ENCODE measurements at places on chromosomes 5 and 9.

GRCh38 chr5:33441241-33442177 lies 744 bp downstream of the TARS1 start:
- peak; percentile 77 for DNase-seq

GRCh38 chr9:27943501-27943900 lies 370.2 kb upstream of the C9orf72 start:
- no peak for DNase-seq

DNA sequence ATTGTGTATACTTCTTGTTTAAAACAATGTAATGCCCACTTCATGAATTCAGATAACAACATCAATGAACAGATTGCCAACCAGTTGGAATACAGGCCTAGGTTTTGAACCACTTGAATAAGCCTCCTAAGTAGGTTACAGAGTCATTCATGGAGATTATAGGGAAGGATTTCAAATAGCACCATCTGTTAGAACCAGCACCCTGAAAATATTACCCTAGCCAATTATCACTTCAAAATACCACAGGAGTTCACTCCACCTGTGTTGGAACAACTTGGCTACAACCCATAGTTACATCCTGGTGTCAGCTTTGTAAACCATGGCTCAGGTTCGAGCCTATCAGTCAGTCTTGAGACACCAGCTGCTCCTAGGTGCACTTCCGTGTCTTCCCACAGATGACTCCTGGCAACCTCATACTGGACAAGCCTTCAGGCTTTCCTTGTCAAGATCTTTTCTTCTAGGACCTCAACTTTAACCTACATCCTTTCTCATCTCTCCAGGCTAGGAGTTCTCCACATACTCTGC lies 350.0 kb downstream of the DEPDC1B start:
- no peak for DNase-seq

GRCh38 chr5:143019157-143019556 lies 249.0 kb downstream of the ARHGAP26 start:
- DNase-seq: no peak

DNA sequence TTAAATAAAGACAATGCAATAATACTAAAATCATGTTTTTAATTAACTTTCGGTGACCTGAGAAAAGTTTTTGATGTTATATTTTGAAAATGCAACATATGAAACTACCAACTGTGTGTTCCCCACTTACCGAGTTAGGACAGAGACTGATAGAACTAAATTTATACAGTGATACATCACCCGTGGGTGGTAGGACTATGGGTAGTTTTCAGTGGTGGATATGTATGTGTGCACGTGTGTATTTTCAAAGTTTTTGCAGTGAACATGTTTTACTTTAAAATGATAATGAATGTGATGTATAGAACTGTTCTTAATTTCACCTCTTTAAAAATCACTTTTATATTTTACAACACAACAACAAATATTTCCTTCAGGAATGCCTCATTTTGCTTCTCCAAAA lies 25.0 kb upstream of the ACO1 start:
- DNase-seq: no peak

GRCh38 chr5:112004867-112005622 lies 248.1 kb upstream of the NREP start:
- DNase-seq: no peak

- no peak for DNase-seq
Measured at GRCh38 chr5:67009028-67009427, 187.6 kb downstream of the CD180 start.

- no peak for DNase-seq
Measured at GRCh38 chr5:157602505-157602904, 26.9 kb upstream of the ADAM19 start.

DNA sequence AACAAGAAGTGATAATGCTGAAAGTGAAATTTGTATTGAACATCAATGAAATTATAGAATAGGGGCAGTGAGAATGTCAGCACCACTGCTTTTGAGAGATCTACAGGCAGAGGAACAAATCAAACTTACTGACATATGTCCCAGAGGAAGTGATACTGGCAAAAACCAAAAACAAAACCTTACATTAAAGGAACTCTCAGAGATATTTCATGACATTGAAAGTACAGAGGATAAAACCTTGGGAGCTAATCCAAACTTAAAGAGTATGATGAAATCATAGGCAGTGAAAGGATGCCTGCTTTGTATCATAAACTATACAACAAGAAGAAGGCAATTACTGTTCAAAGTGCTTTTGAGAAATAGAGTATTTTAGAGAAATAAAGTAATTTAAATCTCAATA lies 90.4 kb upstream of the SV2C start:
- no peak for DNase-seq

DNA sequence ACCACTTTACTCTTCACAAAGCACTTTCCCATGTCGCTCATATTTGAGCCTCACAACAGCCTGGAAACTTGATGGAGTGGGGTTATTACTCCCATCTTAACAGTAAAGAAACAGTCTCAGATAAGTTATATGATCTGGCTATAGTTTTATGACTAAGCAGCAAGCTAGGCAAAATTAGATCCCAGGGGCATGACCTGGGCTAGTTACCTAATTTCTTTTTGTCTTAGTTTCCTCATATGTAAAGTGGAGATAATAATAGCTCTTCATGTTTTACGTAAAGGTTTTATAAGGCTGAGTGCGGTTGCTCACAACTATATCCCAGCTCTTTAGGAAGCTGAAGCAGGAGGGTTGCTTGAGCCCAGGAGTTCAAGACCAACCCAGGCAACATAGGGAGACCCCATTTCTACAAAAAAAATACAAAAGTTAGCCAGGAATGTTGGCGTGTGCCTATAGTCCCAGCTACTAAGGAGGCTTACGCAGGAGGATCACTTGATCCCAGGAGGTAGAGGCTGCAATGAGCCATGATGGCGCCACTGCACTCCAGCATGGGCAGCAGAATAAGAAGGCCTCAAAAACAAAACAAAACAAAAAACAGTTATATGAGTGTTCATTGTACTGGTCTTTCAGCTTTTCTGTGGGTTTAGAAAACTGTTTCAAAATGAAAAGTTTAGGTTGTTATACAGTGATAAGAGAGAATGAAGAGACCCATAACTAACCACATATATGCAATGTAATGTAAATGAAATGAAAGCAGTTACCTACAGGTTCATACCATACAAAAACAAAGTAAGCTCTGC lies 6.5 kb upstream of the PLIN2 start:
- no peak for DNase-seq

GRCh38 chr9:137433916-137434431 lies 7.2 kb downstream of the ENTPD8 start:
- no peak for DNase-seq

DNA sequence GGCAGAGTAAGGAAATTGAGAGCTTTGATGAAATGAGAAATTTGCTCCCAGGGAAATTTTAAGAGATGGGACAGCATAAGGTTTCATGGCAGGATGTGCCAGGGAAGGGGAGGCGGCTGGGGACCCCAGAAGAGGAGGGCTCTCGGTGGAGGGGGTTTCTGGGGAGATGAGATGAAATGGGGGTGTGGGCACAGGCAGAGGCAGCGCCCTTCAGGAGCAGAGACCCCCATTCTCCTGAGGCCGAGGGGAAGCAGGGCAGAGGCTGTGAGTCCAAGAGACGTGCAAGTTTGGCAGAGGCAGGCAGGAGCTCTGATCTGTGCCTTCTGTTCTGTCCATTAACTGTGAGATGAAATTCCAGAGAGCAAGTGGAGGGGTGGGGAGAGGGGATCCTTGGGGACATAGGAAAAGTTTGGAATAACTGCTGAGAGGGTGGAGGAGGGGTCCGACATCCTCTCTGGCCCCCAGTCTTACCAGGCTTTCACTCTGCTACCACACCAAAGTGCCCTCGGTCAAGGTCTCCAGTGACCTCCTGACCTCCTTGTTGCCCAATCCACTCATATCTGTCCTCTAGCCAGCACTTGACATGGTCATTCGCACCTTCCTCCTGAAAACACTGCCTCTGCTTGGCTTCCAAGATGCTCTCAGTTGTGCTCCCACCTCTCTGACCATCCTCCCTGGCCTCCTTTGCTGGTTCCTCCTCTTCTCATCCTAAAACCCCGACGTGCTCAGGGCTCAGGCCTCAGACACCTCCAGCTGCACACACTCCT lies 108.1 kb upstream of the MVB12B start:
- DNase-seq: no peak

GRCh38 chr5:102901424-102902134 lies 146.5 kb downstream of the PAM start:
- no peak for DNase-seq

DNA sequence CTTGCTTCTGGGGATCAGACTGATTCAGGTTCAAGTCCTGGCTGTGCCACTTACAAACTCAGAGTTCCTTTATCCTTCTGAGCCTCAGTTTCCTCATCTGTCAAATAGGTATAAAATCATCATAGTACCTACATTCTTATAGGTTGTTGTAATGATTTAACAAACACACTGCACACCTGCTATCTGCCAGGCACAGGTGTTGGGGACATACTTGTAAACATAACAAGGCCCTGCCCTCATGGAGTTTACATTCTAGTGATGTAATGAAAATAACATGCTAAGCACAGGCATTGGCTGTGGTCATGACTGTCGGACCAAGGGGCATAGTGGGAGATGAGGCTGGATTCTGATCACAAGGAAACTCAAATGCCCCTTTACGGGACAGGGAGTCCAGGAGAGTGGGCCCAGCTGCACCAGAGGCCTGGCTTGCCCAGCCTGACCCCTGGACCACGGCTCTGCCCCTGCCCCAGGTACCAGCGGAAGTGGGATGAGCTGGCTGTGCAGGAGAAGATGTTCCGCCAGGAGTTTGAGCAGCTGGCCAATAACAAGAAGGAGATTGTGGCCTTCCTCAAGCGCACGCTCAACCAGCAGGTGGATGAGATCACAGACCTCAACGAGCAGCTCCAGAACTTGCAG lies 2.3 kb downstream of the CFAP157 start:
- DNase-seq: no peak

GRCh38 chr9:6944093-6944551 lies 186.3 kb downstream of the KDM4C start:
- DNase-seq: no peak

DNA sequence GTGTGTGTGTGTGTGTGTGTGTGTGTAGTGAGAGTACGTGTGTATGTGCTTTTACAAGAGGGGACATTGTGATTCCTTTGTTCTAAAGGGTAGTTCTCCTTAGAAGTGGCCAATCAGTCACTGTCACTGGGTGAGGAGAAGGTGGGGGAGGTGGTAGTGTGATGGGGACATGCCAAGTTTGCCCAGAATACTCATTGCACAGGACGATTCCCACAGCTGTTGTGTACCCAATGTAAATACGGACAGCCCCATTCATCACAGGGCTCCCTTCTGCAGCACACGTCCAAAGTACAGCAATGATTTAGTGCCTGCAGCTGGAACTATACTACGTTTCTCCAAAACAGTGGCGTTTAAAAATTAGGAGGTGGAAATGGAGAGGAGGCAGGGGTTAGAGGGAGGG lies 287.8 kb downstream of the TLR4 start:
- DNase-seq: no peak

DNA sequence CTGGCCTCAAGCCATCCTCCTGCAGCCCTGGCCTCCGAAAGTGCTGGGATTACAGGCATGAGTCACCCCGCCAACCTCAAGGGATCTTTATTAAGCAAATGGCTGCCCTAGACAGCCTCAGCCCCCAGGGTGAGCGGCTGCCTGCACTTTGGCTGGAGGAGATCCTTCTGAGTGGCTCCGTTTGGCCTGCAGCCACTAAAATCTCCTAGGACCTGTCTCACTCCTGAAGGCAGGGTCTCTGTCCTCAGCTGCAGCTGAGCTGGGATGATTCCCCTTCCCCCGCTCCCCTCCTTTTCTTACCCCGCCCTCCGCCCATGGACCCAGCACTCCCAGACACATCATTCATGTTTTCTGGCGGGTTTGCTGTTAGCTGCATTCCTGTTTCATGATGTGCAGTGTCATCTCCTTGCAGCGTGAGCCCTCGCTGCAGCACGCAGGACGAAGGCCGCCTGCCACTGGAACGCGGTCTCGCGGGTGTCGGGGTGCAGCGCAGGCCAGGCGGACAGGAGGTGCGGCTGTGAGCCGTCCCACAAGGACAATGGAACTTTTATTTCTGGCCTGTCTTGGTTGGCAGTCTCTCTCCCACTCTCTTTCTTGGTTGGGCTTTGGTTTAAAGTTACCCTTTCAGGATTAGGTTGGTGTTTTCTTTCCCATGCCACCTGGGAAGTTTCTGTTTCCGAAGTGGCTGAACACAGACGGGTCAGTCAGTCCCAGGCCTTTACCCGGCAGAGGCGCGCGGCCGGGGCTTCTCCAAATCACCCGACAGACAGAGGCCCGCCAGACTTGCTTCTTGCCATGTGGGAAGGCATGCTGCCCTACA lies 137.1 kb downstream of the FOXD1 start:
- no peak for DNase-seq

DNA sequence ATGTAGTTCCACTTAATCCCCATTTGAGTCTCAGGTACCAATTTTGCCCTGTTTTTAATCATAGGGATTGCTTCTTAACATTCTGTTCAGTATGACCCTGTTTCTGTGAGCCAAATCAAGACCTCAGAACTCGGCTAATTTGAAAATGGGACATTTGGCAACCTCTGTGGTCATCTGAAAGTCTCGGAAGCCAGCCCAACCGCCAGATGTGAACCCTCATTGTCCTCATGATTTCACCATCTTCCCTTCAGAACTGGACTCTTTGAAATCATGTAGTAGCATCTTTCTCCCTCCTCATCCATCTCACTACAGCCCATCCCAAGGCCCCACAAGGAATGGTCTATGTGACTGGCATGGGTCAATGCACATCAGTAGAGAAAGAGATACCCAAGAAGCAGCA lies 88.9 kb downstream of the S1PR3 start:
- DNase-seq: no peak

DNA sequence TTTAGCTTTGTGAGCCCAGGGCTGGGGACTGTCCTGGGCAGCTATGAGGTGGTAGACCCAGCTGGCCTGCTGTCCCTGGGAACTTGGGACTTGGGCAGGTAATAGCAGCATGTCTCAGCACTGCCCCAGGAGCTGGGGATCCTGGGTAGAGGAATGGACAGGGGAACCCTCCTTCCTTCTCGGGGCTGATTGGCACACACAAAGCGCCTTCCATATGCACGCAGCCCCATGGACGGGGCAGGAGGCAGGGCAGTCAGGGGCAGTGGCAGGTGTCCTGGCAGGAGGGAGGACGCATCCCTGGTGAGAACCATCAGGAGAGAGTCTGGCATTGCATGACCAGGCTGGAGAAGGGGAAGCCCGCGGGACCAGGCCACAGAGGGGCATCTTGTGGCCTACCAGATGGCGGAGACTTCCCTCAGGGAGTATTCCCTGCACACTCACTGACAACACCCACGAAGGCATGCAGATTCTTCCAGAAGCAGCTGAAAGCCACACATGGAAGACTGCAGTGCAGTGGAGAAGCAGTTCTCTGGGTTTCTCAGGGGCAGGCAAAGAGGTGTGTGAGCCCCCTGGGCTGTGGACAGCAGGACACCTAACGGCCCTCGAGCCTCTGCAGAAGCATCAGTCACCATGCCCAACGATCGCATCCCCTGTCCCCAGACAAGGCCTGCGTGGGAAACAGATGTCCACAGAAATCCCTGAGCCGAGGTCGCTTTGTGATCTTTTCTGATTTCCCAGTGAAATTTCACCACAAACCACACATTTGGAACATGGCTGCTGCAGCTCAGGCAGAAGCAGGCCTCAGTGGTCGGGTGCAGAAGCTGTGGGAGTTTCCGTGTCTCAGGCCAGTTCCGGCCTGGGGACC lies 7.0 kb upstream of the NKD2 start:
- DNase-seq: no peak

All from activated CD8-positive, alpha-beta memory T cell treated with anti-CD3 and anti-CD28 coated beads for 24 hours (primary cell).